CD4-positive, alpha-beta T cell treated with Interleukin-15 for 4 hours (primary cell): ENCODE measurements at places on chromosomes 4 and X.

GRCh38 chrX:132488180-132488705 lies 595 bp downstream of the MBNL3 start:
- DNase-seq: peak; percentile 39

GRCh38 chr4:146154057-146154456 lies 21.5 kb upstream of the LSM6 start:
- DNase-seq: no peak

- DNase-seq: peak; percentile 55
Measured at GRCh38 chrX:19372170-19372546, 28.4 kb downstream of the PDHA1 start.

- DNase-seq: no peak
Measured at GRCh38 chr4:1568855-1569460, 115.2 kb downstream of the FAM53A start.

- no peak for DNase-seq
Measured at GRCh38 chr4:110781944-110782343, 159.1 kb upstream of the PITX2 start.
